ENCODE measurements at places on chromosomes 6 and 20.
A peak's percentile ranks its signal among the peaks of the same experiment; 100 is the strongest.

GRCh38 chr6:124433387-124434160 is 528.7 kb upstream of the RNF217 start:
- DNase-seq = no peak

DNA sequence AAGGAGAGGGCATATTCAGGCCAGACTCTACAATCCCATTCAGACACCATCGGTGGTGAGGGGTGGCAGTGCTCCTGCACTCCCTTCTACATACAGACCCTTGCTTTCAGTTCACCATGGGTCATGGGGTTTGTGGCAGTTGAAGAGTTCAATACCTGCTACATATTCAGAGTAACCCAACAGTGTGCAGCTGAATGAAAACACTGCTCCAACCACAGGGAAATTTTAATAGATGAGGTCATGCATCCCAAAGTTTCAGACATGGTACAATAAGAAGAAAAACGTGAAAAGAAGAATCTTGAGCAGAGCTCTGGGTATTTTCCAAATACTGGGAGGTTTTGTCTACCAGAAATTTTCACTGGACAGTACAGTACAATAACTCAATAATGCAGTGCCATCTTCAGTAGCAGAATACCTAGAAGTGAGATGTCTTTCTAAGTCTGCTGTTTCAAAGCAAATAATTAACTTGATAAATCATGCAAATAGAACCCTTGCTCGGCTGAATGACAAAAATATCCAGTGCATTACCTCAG is 162.1 kb downstream of the PTPRK start:
- DNase-seq = no peak

- DNase-seq = peak; percentile 58
These were observed 117.0 kb upstream of the PRL start for GRCh38 chr6:22413681-22414311.

DNA sequence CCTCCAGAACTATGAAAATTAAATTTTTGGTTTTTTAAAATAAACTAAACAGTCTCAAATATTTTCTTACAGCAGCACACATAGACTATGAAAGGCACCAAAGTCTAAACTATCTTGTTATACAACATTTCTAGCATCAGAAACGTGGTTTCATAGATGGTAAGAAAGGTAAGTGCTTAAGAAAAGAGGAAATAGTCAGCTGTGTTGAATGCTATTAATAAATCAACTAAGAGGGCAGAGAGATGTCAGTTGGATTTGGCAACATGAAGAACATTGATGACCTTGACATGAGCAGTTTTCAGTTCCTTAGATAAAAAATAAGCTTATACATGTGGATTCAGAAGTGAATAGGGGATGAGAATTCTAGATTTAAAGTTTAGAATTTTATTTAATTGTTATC is 113.6 kb downstream of the RFX6 start:
- no peak for DNase-seq

DNA sequence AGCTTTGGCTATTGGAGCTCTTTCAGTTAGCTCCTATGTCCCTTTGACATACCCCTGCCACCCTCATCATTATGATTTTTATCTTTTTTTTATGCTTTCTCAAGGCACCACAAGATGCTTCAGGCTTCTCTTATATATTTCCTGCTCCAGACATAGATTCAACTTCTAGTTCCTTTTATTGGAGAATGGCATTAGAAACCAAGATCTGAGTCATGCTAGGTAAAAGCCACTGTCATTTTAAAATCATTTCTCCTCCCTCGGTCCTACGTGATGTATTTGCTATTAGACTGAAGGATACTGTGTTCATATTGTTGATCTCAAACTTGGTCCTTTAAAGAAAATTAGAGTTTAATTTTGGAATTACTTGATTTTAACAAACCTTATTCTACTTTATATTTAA is 8.3 kb downstream of the TENT5A start:
- no peak for DNase-seq

- DNase-seq = no peak
These were observed 45.1 kb upstream of the SLC22A23 start for GRCh38 chr6:3501826-3502500.

DNA sequence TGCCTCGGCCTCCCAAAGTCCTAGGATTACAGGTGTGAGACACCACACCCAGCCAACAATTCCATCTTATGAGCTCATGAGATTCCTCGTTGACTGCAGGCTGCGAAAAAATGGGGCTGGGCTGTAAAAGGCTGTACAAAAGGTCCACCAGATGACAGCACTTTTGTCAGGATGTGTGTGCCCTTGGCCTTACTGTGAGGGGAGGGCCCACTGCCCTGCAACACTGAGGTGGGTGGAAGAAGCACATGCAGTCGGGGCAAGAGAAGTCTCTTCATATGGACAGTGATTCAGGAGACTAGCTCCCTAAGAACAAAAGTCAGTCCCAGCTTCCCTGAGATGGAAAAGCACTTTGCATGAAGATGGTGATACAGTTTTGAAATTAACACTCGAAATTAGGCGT is 50.5 kb downstream of the KCTD20 start:
- no peak for DNase-seq

GRCh38 chr6:84977363-84977705 is 212.9 kb upstream of the TBX18 start:
- DNase-seq = no peak

DNA sequence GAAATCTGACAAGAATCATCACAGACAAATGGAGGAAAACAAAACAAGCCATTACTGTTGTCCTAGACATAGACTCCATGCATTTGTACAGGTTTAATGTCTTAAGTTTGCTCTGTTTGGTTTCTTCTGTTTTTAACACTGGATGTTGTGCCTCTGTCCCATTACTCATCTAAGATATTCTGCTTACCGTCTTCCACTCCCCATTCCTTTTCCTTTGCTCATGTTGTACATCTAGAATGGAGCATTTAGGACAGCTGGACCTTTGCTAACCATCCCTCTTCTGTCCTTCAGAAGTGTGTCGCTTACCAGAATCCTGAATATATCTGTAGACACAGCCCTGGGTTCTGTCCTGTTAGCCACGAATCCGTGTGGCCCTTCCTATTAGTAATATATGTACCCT is 35.2 kb downstream of the RAB22A start:
- peak; percentile 70 for DNase-seq

- no peak for DNase-seq
These were observed 55.1 kb downstream of the IL20RA start for GRCh38 chr6:136989571-136990241.

- no peak for DNase-seq
These were observed 143.6 kb downstream of the DST start for GRCh38 chr6:56499095-56499494.

- peak; percentile 14 for DNase-seq
These were observed 9.9 kb upstream of the EFCAB8 start for GRCh38 chr20:32848846-32849245.

GRCh38 chr6:39430446-39430845 is 107.9 kb upstream of the KCNK16 start:
- DNase-seq = no peak

- DNase-seq = peak; percentile 76
These were observed 141.4 kb upstream of the PTPN1 start for GRCh38 chr20:50368813-50369224.

- DNase-seq = no peak
These were observed 63.3 kb downstream of the MOCS1 start for GRCh38 chr6:39870950-39871349.

- peak; percentile 82 for DNase-seq
These were observed at the start of gene MRPS18A for GRCh38 chr6:43687437-43688347. Gene MRPS18A, minus strand, starts transcription at chr6:43687791. Its CDS starts 12 bp downstream, at chr6:43687779.

- DNase-seq = no peak
These were observed 474.1 kb upstream of the BTBD3 start for GRCh38 chr20:11443382-11444119.

GRCh38 chr6:30882759-30883684 is 1.3 kb upstream of the DDR1 start:
- DNase-seq = no peak

GRCh38 chr20:17379651-17380050 is 151.5 kb downstream of the BFSP1 start:
- no peak for DNase-seq

DNA sequence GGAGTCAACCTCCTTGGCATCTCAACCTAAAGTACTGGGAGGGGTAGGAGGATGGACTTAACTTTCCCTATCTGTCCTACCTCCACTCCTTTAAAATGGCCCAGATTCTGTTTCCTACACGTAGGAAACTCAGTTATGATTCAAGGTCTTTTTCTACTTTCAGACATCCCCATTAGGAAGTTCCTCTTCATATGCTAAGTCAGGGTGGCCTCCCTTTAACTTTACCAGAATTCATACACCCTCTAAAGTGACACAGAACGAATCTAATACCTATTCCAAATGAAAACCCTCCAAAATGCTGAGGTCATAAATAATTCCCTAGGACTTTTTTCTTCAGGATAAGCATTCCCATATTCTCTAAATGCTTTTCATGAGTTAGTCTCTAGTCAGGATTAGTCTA is 15.6 kb downstream of the ARG1 start:
- DNase-seq = no peak

DNA sequence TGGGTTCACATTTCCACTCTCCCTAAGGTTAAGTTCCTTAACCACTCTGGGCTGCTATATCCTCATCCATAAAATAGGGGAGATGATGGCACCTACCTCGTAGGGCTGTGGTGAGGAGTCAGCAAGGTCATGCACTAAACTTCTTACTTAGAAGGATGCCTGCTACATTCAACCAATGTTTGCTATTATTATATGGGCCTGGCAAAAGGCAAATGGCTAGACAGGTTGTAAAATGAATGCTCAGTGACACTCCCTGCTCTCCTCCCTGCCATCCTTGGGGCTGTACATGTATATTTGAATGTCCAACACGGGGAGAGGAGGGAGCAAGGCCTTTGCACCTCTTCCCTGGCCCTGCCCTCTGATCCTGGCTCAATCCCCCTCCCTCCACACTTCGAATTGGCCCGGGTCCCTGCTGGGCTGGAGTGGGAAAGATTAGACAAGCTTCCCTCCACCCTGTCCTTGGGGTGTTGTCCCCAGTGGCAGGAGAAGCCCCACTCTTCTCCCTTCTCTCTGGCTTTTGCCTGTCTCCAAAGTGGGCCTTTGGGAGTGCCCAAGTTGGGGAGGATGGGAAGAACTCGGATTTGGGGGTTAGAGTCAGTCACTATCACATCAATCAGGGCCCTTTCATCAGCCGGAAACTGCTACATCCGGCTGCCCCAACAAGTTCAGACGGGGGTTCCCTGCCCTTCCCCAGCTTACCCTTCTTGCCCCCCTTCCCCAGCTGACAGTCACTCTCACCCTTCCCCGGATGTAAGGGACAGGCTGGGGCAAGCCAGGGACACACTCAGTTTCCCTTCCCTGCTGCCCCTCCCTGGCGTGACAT is 36.3 kb upstream of the VEGFA start:
- no peak for DNase-seq

DNA sequence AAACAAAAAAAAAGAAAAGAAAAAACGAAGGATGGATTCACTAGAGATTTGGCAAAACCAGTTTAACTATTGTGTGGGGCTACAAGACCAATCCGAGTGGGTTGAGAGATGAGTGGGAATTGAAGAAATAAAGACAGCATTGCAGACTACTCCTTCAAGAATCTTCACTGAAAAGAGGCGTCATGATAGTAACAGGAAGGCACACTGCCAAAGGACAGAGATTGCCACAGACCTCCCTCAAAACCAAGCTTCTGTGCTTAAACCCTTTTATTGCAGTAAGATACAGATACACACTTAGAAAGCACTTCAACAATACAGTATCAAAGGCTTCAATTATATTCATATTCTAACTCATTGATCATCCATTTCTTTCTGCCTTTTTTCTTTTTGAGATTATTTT is 103.9 kb downstream of the IPCEF1 start:
- DNase-seq = peak; percentile 18

Measured in iris pigment epithelial cell (primary cell).